ENCODE measurements at places on chromosomes 13 and 19.

DNA sequence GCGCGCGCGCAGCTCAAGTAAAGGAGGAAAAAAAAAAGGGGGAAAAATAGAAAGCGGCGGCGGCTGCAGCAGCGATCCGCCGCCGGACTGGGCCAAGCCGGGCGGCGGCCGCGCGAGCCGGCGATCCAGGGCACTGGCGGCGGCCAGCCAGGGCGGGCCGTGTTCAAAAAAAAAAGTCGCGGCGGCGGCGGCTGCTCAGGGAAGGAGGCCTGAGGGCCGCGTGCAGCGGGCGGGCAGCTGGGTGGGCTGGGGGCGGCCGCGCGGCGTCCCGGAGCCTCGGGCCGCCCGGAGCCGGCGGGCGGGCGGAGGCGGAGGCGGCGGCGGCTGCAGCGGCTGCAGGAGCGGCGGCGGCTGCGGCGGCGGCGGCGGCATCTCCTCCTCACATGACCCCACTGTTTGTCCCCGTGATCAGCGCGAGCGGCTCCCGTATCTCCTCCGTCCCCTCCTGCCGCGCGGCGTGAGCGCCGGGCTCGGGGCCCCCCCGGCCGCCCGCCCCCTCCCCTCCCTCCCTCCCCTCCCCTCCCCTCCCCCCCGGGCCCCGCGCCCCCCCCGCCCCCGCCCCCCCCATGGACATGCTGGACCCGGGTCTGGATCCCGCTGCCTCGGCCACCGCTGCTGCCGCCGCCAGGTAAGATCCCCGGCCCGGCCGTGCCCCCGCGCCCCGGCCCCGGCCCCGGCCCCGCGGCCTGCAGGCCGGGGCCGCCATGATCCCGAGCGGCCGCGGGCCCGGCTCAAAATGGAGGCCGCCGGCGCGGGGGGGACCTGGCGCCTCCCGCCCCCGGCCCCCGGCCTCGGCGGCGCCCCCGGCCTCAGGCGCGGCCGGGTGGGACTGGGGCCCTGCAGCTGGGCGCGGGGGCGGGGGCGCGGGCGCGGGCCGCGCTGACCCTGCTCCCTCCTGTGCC, at the start of gene USF2:
USF2 (plus strand) TSS at position 427 of the 902 bp plus-strand sequence; CDS start at position 567, 140 bp downstream.
- DNase-seq, result no peak

- DNase-seq, result no peak
Measured at GRCh38 chr19:39740395-39740794, 2.6 kb upstream of the CLC start.

DNA sequence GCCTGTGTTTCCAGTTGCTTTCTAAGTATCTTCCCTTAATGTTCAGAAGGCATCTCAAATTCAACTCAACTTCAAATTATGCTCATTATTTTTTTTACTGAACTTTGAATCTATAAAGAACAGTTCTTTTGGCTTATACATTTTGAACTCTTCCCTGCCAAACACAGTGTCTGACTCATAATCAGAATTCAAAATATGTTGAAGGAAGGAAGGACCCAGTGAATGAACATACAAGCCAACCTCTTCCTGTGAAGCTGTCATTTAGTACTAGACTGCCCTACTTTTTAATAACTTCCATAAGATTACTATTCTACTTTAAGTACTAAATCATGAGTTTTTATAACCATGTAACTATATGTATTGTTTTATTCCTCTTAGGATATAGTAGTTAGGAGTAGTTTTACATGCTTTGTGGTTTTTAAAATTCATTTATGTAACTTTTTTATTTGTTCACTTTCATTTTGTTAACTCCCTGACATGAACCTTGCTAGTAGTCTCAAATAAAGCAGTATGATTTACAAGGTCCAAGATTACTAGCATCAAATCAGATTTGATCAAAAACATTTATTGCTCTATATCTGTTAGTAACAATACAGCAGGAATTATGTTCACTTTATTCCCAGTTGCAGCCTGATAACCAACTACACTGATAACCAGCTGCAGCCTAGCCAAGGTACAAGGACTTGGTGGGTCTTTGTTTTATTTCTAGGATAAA, 6.4 kb downstream of the NUDT15 start:
- DNase-seq, result no peak

- no peak for DNase-seq
Measured at GRCh38 chr13:30847650-30848307, 58.3 kb upstream of the MEDAG start.

DNA sequence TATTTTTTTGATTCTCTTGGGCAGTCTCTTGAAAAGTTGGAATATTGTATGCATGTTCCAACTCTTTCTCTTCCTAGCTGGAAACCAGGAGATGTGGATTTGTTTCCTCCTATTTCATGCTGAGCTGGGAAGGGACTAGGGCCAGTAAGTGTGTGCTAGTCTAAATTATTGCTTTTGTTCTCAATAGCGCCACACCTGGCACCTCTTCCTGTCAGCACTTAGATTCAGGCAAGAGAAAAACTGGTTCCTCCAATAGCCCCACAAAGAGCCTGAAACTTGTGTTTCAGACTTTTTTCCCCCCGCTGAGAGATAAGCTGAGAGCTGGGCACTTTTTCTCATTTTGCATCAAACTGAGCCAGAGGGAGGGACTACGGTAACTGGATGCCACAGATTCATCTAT, 353.4 kb downstream of the OLFM4 start:
- DNase-seq, result no peak

GRCh38 chr19:7575434-7576040, 20.1 kb upstream of the CAMSAP3 start:
- DNase-seq, result no peak

DNA sequence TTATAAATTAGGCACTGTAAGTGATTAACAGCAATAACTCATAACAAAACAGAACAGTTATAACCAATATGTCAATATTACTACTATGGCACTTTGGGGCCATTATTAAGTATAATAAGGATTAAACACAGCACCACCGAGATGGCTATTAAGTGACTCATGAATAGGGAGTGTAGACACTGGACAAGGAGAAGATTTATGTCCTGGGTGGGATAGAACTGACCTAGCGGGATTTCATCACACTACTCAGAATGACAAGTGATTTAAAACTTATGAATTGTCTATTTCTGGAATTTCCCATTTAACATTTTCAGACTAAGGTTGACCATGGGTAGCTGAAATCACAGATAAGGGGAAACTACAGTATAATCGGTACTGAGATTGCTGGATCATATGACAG, 79.0 kb upstream of the SLC7A1 start:
- no peak for DNase-seq

GRCh38 chr19:13920940-13921747, 15.1 kb downstream of the CC2D1A start:
- DNase-seq, result peak; percentile 38

GRCh38 chr13:75369981-75370380, 112.0 kb downstream of the TBC1D4 start:
- DNase-seq, result no peak

- no peak for DNase-seq
Measured at GRCh38 chr13:59413126-59413525, 750.6 kb downstream of the DIAPH3 start.

- no peak for DNase-seq
Measured at GRCh38 chr19:45852983-45853382, 10.0 kb downstream of the SYMPK start.

GRCh38 chr19:48859711-48860572, 8.5 kb downstream of the PLEKHA4 start:
- no peak for DNase-seq

- DNase-seq, result no peak
Measured at GRCh38 chr19:55442372-55442961, 633 bp downstream of the SHISA7 start.

- DNase-seq, result no peak
Measured at GRCh38 chr13:46526100-46526735, 26.8 kb upstream of the LRCH1 start.
